CD4-positive, alpha-beta T cell treated with Interleukin-6 at 100 ng/mL for 8 hours (primary cell): ENCODE measurements at places on chromosomes 12 and 14.

- DNase-seq, result no peak
Measured at GRCh38 chr14:105476097-105476830, 1.6 kb downstream of the CRIP2 start.

DNA sequence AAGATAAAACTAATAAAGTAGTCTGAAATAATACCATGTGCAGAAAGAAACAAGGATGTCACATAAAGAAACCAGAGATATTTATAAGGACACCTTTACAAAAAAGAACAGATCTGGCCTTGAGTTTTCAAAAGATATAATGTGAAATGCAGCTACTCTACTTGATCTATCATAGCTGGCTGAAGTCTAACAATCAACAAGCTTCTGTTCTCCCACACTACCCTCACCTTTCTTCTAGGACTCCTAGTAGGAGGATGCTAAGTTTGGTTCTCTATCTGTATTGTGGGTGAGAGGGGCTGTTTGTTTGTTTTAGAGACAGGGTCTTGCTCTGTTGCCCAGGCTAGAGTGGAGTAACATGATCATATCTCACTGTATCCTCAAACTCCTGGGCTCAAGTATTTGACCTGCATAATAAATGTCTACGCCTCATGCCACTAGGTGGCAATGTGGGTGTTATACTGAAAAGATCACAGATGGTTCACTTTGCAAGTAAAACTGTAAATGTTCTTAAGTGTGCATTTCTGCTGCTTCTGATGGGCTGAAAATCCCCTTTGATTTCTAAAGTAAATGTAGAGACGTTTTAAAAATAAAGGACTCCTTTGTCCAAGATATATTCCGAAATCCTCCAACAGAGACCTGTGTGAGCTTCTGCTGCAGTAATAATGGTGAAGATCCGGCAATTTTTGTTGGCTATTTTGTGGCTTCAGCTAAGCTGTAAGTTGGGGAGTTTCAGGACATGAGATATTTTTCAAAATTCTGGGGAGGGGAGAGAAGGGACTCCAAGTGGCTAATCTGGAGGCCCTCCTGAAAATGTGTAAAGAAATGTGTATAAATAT, 269.3 kb downstream of the DAD1 start:
- peak; percentile 9 for DNase-seq

DNA sequence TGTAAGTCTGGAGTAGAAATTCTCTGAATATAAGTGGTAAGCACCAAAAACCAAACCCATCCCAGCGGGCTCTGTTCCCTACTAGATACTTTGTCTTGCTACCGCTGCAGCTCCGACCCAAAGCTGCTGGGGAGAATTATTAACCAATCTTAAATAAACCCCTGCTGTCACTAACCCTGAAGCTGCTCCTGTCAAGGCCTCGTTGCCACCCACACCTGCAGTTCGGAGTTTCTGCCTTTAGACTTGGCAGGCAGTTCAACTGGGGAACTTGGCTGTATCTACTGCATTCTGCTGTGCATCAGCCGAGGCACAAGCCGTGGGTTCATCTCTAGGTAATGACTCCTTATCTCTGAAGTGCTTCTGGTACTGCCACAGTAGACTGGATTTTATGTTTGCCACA, 55.5 kb downstream of the PPM1A start:
- no peak for DNase-seq

GRCh38 chr14:33949411-33949893, 1.4 kb downstream of the EGLN3 start:
- no peak for DNase-seq
